ENCODE measurements at places on chromosomes 6 and 20.

- DNase-seq = peak; percentile 14
Measured at GRCh38 chr6:71665931-71666330, 220.4 kb upstream of the RIMS1 start.

DNA sequence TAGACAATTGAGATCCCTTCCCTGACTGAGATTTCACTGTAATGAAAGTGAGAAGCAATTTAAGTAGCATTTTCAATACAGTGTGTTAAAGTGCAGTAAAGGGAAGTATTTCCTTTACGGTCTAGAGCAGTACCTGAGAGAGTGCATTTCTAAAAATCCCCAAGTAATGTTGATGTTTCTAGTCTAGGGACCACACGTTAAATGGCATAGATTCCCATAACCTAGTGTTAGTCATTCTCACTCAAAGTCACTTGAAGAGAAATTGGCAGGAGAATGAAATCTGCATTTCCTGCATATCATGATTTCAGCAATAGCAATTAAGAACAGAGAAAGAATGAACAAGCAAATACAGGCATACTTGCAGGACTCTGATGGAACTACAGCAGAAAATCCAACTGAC lies 67.9 kb downstream of the CGA start:
- no peak for DNase-seq

DNA sequence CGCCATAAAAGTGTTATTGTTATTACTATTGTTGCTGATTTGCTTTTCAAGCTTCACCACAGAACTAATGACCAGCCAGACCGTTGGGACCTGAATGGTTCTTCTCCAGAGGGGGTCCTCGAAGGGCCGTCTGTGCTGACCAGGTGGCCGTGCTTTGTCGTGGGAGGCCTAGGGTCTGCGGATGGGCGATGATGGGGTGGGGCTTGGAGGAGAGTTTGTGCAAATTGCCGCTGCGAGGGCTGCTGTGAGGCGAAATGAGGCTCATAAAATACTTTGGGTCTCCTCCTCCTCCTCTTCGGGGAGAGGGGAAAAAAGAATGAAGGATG lies 6.0 kb upstream of the ZBTB22 start:
- no peak for DNase-seq

DNA sequence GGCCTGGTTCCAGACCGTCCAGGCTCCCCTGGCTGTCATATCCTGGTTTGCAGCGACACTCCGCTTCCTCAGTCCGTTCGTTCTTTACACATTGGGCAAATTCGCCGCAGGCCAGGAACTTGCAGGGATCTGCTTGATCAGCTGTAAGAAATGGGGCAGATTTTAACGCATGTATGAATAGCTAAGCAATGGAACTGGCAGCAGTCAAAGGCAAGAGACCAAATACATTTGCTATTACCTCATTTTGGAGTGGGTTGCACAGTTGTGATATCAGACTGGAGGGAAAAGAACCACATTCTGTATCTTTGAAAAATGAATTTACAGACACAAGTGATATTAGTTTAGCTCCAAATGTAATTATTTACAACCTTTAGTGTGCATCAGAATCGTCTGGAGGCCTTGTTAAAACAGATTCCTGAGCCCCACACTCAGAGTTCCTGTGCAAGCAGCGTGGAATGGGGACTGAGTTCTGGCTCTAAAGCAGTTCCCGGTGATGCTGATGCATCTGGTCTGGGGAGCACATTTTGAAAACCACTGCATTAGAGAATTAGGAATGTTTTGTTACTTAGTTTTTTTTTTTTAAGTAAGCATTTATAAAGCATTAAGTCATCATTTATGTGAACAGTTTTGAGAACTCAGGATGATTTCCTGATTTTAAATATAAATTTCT lies 141.3 kb downstream of the IMPG1 start:
- DNase-seq = no peak

- no peak for DNase-seq
Measured at GRCh38 chr20:43567477-43567876, 8.7 kb downstream of the SGK2 start.

DNA sequence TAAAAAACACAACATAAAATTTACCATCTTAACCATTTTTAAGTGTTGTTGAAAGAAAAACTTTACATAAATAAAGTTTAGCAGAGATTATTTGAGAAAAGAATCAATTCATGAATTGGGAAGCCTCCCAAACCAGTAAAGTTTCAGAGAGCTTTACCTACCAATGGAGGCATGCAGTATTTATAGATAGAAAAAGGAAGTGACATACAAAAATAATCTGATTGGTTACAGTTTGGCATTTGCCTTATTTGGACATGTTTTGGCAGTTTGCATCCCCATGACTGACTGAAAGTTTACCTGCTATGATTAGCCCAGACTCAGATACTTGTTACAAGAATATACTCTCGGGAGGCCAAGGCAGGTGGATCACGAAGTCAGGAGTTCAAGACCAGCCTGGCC lies 3.7 kb upstream of the CMTR1 start:
- DNase-seq = no peak

DNA sequence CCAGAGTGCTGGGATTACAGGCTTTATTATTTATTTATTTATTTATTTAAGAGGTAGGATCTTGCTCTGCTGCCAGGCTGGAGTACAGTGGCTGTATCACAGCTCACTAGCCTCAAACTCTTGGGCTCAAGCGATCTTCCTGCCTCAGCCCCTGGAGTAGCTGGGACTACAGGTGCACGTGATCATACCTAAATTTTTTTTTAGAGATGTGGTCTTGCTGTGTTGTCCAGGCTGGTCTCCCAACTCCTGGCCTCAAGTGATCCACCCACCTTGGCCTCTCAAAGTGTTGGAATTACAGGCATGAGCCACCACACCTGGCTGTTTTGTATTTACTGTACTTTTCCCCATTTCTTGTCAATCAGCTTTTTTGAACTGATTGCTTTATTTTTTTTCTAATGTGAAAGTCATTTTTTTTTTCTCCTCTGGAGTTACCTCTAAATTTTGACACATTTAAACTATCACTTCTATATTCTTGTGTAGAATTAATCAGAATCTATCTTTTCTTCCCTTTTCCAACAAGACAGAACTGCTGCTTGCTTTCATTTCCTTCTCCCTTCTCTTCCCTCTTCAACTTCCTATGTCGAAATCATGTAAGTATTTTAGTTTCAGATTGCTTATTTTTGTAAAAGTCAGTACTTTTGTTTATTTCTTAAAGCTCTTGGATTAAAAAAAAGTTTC lies 12.0 kb downstream of the PANK2 start:
- no peak for DNase-seq

- no peak for DNase-seq
Measured at GRCh38 chr6:6843057-6843627, 254.6 kb downstream of the LY86 start.

DNA sequence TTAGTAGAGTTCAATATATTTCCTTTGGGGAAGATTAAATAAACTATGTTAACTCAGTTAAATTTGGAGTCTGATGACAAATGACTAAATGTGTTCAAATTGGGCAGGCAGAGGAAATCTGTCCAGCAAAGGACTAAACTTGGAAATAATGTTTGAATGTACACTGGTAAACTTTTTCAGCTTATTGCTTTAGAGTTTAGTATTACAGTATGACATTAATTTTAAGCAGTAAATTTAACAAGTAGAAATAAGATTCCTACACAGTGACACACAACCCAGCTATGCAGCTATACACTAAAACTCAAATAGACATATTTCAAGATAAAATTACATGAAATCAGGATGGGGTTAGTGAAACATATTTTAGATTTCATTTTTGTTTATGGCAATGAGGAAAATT lies 42.6 kb upstream of the HDGFL1 start:
- DNase-seq = no peak

GRCh38 chr6:16706029-16706428 lies 55.2 kb downstream of the ATXN1 start:
- no peak for DNase-seq

DNA sequence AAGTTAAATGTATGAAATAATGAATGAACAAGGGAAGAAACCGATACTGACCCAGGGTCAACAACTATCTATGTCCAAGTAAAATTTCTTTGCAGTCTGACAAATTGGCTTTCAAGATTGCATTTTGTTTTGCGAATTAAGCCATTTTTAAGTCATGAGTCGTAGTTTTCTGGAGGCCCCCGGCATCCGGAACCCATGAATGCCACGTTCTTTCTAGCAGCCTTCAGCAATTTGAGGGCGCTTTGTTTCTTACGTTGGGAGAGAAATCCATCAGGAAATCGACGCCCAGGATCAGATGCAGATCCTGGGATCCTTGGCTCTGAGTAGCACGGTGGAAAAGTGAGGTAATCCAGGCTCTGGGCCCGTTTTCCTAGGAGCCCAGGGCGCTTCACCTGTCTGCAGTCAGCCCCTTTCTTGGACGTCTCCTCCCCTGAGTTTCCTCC lies 309 bp upstream of the ABRACL start:
- no peak for DNase-seq

DNA sequence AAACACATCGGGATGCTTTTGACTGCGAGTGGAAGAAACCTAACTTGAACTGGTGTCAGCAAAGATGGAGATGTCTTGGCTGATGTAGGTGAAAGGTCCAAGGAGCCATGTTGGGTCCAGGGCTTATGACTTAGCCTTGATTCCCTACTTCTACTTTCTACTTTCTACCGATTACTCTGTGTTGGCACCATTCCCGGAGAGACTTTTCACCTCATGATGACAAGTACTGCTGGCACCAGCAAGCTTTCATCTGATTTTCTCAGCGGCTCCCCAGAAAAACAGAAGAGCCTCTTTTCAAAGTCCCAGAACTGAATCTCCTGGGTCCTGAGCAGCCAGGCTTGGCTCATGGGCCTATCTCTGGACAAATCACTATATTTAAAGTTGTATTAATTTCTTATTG lies 4.9 kb upstream of the EDN3 start:
- no peak for DNase-seq

DNA sequence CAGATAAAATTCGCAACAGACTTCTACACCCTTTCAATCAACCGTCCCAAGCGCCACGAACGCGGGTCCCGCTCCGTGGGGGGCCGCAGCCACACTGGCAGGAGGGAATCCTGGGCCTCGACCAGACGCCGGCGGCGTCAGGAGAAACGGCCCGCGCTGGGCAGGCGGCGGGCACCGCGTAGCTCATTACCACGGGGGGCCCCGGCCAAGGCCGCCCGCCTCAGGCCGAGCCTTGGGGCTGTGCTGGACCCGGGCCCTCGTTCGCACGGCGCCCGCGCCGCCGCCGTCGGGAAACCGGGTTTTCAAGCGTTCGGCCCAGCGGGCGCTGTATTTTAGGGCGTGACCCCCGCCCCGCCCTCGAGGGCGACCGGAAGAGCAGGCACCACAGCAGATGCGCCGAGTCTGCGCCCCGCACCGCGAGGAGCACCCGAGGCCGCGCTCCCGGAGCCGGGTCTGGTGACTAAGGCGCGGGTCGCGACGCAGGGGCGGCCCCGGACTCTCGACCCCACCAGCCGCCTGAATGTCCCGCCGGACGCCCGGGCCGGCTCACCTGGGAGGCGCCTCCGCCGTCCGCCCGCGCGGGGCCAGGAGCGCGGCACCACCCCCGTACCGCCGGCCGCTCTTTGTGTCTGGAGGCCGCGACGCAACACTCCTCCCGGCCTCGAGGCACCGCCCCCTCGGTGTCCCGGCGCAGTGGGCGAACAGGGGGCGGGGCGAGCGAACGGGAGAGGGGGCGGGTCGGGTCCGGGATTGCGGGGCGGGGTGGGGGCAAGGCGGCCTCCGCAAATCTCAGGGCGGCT lies at the start of gene NINL:
NINL (minus strand) TSS at position 627 of the 800 bp plus-strand sequence. CDS start 58,944 bp downstream, outside the sequence.
- no peak for DNase-seq

GRCh38 chr20:50820515-50821256 lies 25.8 kb downstream of the BCAS4 start:
- no peak for DNase-seq

GRCh38 chr6:10307476-10307875 lies 107.4 kb downstream of the TFAP2A start:
- no peak for DNase-seq

DNA sequence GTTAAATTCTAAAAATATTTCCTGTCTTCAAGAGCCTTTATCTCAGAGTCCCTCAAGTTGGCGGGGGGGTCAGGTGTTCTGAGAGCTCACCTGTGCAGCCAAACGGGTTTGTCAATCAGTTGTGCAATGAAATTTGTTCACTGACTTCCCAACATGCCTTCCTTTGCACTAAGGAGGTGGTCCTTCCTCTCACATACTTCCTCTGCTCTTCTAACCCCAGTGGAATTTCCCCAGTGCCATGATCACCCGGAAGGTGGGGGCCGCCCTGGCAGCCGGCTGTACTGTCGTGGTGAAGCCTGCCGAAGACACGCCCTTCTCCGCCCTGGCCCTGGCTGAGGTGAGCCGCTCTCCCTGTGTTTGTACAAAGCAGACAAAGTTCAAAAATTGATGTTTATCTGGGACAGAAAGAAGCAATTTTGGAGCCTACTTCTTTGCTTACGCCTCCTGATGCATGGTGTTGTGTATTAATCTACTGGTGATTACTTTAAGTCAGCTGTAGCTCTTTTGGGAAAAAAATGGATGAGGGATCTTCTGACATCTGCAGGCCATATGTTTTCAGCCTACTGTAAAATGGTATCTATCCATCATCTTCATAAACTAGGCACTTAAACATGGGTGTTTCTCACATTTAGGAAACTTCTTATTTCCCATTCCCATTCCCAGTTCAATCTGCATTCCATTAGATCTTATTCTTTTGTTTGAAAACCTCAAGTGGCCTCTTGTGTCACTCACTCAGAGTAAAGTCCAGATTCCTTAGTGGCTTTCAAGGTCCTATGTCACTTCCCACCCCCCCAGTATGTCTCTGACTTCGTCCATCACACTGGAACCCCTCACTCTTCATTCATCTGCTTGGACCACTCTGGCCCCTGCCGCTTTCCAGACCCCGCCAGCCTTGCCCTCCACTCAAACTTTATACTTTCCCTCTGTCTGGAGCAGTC lies 10.1 kb downstream of the ALDH5A1 start:
- DNase-seq = no peak

- DNase-seq = no peak
Measured at GRCh38 chr20:19074356-19074755, 138.1 kb upstream of the SLC24A3 start.

DNA sequence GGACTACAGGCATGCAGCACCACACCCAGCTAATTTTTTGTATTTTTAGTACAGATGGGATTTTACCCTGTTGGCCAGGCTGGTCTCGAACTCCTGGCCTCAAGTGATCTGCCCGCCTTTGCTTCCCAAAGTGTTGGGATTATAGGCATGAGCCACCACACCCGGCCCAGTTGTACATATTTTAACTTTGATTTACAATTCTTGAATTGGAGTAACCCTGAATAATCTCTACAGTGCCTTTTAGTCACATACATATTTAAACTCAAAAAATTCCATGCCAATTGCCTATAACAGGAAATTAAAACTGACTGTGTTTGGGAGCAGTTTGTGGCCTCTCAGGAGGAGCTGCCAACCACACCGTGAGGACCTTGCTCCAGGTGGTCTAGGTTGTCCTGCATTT lies 199.8 kb upstream of the PDE10A start:
- DNase-seq = no peak

GRCh38 chr20:61573415-61574305 lies 321.6 kb downstream of the CDH4 start:
- DNase-seq = no peak

GRCh38 chr6:74114428-74114827 lies 418.4 kb downstream of the CD109 start:
- DNase-seq = no peak

DNA sequence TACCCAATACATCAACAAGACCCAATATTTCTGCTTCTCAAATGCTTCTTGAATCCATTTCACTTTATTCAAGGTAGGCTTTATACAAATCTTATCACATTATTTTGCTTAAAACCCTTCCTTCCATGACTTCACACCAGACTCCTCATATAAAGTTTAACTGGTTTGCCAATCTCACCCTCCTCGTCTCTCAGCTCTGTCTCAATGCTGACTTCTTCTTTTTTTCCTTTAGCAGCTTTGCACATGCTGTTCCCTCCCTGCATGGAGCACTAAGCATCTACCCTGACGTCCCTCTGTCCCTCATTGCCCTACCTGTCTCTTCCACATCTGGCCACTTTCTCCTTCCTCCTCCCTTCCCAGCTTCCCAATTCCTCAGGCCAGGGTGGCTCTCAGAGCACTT lies 31.4 kb downstream of the KCNK17 start:
- no peak for DNase-seq

All from AG09309 (cell line).